NCI-H1930 (cell line): ENCODE measurements at places on chromosomes 6 and 20.

- no peak for DNase-seq
Measured at GRCh38 chr6:13838616-13839015, 24.3 kb upstream of the MCUR1 start.

- no peak for DNase-seq
Measured at GRCh38 chr6:38604700-38605099, 35.0 kb downstream of the BTBD9 start.

GRCh38 chr6:3402310-3403237 lies 54.3 kb downstream of the SLC22A23 start:
- no peak for DNase-seq

GRCh38 chr6:35089935-35090505 lies 51.1 kb downstream of the TCP11 start:
- no peak for DNase-seq

DNA sequence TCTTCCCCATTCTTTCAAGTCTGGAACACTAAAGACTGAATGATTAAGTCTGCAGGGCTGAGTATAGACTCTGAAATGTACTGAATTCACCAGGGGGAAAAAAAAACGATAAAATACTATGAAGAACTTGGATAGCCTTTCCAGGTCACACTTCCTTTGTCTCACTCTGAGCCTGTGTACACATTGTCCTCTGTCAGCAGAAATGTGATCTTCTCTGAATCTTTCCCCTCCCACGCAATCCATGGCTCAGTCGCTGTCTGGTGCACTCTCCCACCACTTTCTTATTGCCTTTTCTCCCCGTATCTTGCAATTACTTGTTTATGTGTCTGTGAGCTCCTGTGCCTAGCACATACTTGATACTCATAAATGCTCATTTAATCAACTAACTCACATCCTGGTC lies 212.6 kb upstream of the RSPO3 start:
- no peak for DNase-seq

GRCh38 chr6:4322846-4323309 lies 187.5 kb upstream of the ECI2 start:
- DNase-seq = no peak

DNA sequence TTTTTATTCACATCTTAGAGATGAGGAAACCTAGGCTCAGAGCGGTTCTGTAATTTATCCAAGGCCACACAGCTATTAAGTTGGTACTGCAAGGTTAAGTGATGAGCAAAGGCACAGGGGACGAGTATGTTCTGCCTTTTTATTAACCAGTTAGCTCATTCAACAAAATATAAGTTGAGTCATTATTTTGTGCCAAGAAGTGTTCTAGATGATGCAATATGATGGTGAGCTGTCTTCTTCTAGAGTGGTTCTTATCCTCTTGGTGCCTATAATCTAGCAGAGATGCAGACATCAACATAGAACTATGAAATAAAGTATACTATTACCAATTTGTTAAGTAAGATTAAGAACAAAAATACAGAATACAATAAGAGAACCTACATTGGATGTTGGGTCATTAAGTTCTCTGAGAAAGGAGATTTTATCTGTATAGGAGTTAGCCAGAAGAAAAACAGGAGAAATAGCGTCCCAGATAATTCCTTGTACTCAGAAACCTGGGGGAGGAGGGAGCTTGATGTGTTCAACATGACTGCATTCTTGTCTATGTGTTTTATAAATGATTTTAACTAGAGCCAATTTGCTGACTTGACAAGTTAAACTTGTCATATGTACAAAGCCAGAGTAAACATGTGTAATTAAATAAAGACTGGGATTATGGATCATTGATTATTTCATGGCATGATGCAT lies 122.3 kb downstream of the TBXT start:
- no peak for DNase-seq

- no peak for DNase-seq
Measured at GRCh38 chr6:87544474-87544735, 45.4 kb downstream of the RARS2 start.

DNA sequence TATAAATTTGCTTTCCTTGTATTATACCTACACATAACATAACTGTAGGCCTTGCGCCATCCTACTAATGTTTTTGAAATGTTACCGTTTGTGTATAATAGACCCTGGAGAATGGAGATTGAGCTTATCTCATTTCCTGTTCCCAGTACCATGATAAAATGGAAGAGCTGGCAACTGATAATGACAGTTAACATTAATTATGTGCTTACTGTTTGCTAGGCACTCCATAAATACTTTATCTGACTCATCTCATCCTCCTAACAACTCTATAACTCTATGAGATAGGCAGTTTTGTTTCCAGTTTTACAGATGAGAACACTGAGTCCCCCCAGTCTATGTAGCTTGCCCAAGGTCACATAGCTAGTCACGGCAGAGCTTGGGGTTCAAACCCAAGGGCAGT lies 396.7 kb downstream of the SYNE1 start:
- no peak for DNase-seq

- DNase-seq = no peak
Measured at GRCh38 chr6:119330520-119331113, 18.9 kb downstream of the MAN1A1 start.

DNA sequence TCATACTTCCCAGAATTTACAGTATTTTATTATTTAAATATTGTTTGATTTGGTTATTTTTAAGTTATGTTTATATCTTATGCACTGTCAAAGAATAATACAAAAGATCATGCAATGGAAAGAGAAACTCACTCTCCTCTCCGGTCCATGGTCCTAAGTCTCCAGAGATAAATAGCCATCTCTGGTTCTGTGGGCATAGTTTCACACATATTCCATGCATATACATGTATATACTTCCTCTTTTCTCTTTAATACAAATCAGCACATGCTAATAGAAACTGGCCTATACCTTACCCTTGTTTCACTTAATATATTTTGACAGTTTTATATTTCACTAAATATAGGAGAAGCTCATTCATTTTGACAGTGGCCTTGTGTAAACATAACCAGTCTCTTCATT lies 901.7 kb upstream of the CITED2 start:
- no peak for DNase-seq

DNA sequence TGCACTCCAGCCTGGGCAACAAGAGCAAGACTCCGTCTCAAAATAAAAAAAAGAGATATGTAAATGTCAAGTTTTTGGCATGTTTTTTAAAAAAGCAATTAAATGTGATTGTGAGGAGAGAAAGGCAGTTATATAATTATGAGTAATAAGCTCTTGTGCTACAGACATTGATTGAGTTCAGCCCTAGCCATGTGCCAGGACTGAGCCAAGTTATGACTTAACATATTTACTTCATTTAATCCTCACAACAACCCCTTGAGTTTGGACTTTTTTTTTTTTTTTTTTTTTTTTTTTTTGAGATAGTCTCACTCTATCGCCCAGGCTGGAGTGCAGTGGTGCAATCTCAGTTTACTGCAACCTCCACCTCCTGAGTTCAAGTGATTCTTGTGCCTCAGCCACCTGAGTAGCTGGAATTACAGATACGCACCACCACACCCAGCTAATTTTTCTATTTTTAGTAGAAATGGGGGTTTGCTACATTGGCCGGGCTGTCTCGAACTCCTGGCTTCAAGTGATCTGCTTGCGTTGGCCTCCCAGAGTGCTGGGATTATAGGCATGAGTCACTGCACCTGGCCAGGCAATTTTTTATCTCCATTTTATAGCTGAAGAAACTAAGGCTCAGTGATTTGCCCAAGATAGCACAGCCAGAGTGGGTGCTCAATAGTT lies 15.0 kb upstream of the CSE1L start:
- no peak for DNase-seq

DNA sequence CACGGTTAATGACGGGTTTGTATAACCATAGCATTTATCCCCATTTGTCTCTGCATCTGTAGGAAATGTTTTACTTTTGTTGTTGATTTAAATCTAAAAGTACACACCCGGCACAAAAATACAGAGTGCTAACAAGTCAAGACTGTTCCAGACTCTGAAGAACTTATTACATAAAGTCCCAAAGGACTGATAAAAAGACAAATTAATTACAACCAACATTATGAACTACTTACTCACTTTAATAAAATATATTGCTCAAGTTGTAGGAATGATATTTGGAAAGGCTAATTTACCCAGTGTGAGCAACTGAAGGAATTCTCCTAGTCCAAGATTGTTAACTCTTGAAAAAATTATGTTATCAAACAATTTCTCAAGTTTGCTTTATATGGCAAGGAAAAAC lies 115.6 kb downstream of the KIF13A start:
- no peak for DNase-seq

DNA sequence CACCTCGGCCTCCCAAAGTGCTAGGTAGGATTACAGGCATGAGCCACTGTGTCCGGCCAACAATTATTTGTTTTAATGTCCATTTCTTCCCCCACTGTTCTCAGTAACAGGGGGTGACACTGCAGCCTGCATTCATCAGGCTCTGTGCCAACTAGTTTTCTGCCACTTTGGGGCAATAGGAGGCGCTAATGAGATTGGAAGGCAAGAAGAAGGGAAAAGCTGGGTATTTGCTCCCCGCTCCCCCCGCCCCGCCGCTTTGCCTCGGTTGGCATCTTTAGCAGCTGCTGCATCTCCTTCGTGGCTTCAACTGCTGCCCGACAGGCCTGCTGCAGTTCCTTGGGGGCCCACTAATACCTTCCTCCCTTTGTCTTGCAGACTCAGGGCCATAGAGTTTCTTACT lies 35.0 kb upstream of the MDGA1 start:
- no peak for DNase-seq

DNA sequence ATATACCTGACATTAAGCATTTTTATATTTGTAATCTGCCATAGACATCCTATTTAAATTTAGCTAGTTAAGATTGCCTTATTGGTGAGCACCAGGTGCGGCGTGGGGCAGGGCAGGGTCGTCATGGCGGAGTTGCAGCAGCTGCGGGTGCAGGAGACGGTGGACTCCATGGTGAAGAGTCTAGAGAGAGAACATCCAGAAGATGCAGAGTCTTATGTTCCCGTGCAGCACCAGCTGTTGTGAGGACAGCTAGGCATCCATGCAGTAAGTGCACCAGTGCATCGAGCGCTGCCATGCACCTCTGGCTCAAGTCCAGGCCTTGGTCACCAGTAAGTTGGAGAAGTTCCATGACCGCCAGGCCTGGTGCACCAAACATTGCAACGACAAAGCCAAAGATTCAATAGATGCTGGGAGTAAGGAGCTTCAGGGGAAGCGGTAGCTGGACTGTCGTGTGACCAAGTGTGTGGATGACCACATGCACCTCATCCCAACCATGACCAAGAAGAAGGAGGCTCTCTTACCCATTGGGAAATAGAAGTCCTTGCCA lies 586.2 kb downstream of the CD109 start:
- no peak for DNase-seq

DNA sequence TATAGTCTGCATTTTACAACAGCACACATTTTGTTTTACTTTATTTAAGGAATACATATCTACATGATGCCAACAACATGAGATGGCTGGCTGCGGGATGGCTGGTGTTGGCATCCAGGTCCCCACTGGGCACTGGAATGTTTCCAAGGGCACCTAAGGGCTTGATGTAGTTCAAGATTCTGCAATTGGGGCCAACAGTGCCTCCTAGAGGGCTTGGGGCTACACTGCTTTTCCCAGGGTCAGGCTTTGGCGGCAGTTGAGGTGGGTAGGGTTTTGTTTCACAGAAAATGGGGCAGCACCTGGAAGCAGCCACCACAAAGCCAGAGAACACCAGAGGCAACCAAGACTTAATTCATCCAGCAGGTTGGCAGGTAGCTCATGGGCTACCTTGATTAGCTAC lies 202.2 kb upstream of the PRND start:
- DNase-seq = no peak

- no peak for DNase-seq
Measured at GRCh38 chr6:130515306-130515705, 149.5 kb downstream of the TMEM200A start.

DNA sequence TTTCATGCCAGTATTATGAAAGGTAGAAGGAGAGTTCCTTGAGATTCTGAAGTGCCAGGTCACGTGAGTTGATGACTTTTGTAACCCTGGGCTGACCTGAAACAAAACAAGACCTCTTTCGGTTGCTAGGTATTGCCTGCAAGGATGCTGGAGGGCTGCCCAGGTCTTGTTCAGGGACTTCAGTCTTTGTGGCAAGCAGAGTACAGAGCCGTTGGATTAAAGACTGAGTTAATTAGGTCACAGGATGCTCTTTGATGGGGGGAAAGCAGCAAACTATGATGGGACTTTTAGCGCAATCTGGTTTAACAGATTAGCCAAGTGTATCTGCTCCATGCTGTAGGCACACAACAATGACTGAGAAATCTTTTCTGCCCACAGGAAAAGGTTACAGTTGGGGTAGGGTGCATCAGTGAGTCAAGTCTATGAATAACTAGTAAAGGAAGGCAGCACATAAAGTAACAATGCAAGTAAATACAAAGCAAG lies 12.8 kb upstream of the ELOVL5 start:
- no peak for DNase-seq

DNA sequence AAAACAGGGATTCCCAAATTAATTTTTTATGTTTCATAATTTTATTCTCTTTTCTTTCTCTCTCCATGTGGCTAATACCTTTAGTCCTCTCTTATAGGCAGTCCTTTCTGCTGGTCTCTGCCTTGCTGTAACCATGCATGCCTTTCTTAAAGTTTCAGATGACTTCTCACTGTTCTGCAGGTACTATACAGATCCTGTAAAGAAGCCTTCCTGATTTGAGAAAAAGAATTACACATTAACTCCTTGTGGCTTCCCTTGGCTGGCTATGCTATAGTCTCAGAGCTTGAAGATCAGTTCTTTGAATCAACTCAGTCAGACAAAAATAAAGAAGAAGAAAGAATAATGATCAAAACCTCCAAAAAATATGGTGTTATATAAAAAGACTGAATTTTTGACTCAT lies 7.3 kb upstream of the GPR63 start:
- DNase-seq = no peak

DNA sequence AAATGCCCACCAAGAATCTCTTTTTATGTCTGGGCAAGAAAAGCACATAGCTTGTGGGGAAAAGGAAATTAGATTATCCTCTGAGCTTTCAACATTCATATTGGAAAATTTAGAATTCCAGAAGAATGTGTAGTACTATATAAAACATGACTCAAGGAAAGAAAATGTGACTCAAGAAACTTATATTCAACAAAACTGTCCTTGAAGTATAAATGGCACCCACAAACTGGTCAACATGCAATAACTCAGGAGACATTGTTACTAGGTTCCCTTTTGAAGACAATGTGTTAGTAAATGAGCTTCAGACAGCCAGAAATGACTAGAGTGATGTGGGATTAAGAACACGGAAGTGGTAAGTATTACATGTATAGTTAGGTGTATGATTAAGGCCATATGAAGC lies 26.1 kb upstream of the TINAG start:
- DNase-seq = no peak

GRCh38 chr6:31797588-31797987 lies 2.0 kb upstream of the VARS1 start:
- DNase-seq = no peak

GRCh38 chr6:52992980-52993920 lies 1.8 kb downstream of the GSTA4 start:
- no peak for DNase-seq
